Posterior vena cava (tissue), 2 donors: ENCODE measurements at places on chromosomes 7 and 10. TPM values are rescaled to one million over a fixed set of nuclear protein-coding genes. Genes with fewer than 3 reads are reported as not detected.

DNA sequence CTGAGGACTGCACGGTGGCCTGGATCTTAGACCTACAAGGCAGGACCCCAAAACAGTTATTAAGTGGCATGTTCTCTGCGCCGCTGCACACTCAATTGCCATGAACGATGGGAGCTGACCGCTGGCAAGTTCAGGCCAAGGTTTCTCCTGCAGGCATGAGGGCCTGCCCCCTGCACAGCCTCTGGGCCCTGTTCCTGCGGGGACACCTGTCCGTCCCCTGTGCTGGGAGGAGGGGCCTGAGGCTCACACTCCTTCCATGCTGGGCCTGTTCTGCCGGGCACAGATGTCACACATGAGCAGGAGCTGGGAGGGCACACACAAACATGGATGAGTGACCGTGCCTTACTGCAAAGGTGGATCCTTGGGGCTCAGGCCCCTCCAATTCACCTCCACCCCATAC is 90.0 kb downstream of the PTPRN2 start:
- no peak for DNase-seq

GRCh38 chr10:5343561-5343960 is 21.2 kb upstream of the UCN3 start:
- no peak for DNase-seq

DNA sequence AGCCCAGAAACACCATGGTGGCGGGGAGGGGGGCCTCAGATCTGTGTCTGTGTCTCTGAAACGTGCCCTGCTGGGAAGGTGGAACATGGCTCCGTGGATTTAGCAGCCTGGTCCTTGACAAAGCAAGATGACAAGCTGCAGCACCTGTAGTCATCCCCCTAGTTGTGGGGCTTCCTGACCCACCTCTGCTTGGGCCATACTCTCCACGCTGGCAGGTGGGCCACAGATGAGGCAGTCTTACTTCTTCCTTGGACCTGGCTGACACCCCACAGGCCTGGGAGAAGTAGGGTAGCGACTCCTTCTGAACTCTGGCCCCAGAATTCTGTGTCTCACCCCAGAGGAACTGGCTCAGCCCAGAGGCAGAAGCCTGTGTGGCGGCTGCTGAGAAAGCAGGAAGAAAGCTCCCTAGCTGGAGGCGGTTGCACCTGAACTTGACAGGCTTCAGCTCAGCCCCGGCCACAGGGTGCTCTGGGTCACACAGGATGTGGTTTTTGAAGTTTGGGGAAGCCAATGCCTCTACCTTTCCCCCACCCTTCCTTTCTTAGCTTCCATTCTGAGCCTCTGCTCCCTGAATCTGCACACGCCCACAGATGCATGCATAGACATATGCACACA is 113.9 kb downstream of the ABLIM1 start:
- DNase-seq, result no peak

GRCh38 chr7:16930946-16931345 is 49.2 kb upstream of the AGR3 start:
- no peak for DNase-seq

DNA sequence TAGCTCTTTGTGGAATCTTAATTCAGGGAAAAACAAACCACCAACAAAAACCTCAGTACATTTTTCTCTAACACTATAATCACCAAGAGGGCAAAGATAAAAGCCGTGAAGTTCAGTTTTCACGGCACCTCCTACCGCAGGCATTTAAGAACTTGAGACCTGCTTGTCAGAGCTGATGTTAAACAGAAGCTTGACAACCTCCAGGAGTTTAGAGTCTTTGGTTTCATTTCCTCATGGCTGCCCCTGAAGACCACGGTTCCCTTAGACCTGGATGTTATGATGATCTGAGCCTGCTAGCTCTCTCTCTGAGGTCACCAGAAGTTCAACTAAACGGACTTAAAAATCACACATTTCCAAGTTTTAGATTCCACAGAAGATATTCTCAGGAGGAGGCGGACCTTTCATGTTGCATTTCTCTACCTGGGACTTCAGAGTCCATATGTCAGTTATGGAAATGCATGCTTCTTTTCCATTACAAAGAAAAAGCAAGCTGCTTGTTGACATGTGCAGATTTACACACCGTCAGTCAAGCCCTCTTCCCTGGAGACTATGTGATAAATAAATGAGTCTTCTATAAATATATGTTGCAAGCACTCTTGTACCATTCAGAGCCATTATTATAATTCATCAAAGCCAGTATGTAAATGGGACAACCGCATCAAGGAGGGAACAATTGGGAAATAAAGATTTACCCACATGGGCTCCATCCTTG is 258.0 kb downstream of the GFRA1 start:
- no peak for DNase-seq

- no peak for DNase-seq
These were observed 362.5 kb upstream of the ZMIZ1 start for GRCh38 chr10:78706256-78706655.

Gene DENND2A
- total RNA-seq, result 26.4 TPM

Gene TMEM236
- total RNA-seq, result 2.2 TPM

Gene AKR1C4
- not detected for total RNA-seq

Gene SPAM1
- total RNA-seq, result not detected

Gene CPA2
- 0.67 TPM for total RNA-seq
